ENCODE measurements at places on chromosomes 11 and 22.

DNA sequence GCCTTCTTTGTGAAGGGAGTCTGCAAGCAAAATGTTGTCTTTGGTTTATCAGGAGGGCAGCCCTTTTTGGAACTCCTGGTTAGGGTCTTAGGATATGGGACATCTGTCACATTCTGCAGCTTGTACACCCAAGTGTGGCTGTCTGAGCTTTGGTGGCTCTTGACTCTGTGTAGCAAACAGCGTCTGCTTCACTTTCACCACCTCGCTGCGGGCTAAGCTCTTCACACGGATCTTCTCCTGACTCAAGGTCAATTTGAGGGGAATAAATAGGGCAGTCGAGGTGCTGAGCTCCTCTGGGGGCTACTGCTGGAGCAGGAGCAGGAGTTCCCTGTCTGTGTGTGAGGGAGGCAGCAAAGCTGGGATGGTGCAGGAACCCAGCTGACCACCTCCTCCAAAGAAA is 10.6 kb downstream of the MICAL2 start:
- no peak for DNase-seq

- no peak for DNase-seq
Observed at GRCh38 chr11:93512073-93512475, 31.1 kb downstream of the SMCO4 start.

- peak; percentile 1 for DNase-seq
Observed at GRCh38 chr22:38655519-38656255, 505 bp downstream of the FAM227A start.

DNA sequence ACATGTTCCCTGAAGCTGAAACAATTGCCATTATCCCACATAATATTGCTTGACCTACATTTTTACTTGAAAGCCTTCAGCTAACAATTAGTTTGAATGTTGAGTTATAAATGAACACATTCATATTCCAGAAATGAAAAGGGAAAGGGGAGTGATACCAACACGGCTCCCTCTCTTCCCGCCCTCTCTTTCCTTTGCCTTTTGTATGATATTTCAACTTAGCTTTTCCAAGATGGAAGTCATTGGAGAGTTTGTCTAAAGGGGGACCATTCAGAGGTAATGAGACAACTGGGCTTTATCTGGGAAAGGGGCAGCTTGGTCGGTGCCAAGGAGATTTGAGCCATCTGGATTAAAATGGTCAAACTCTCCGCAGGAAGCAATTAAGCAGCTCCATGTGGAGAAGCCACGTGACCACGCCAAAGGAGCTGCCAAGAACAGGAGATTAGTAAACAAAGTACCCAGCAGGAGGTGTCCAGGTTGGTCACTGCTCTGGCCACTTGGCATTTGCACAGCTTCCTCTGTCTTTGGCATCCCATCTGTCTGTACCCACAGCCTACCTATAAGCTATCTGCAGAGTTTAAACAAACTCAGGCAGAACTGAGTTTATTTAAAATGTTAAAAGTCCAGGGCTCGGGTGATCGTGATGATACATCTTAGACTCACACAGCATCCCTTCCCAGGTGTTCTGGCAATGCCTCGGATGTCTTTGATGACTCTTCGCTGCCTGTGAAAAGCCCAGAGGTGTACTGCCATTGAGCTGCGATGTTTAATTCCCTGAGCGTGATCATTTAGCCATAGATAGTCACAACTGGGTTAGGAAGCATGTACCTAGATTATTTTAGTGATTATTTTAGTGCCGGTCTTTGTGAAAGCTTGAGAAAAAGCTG is 735.9 kb downstream of the NTM start:
- DNase-seq: peak; percentile 65

GRCh38 chr11:3795131-3796001 is 2.0 kb downstream of the NUP98 start:
- no peak for DNase-seq

DNA sequence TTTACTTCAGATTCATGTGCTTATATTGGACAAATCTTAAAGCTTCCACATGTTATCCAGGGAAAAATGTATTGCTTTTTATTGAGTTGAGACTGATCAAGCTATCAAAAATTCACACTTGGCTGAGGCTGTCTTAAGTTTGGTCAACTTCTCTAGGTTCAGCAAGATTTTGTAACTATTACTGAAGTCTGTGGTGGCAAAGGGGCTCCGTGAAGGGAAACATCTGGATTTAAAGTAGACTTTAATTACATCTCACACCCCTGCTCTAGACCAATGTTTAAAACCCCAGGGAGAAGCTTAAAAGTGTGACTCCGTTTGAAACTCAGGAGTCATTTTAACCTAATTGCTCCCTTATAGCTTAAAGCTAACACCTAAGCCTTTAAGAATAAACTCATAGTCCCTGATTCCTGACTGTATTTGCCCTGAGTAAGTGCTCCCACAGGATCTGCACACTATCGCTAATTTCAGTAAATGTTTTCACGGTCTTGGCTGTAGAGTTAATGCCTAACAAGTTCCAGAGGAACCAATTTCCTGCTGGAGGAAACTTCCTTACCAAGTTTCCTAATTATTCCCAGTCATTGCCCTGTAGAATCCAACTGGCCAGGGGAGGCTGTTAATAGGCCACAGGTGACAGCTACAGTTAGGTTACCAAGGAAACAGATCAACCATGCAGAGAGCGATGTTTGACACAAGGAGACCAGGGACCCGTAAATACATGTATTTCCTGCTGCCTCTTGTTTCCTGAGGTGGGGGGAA is 40.5 kb downstream of the OR10A6 start:
- DNase-seq: no peak

GRCh38 chr11:6260207-6260726 is 629 bp downstream of the CCKBR start:
- no peak for DNase-seq

DNA sequence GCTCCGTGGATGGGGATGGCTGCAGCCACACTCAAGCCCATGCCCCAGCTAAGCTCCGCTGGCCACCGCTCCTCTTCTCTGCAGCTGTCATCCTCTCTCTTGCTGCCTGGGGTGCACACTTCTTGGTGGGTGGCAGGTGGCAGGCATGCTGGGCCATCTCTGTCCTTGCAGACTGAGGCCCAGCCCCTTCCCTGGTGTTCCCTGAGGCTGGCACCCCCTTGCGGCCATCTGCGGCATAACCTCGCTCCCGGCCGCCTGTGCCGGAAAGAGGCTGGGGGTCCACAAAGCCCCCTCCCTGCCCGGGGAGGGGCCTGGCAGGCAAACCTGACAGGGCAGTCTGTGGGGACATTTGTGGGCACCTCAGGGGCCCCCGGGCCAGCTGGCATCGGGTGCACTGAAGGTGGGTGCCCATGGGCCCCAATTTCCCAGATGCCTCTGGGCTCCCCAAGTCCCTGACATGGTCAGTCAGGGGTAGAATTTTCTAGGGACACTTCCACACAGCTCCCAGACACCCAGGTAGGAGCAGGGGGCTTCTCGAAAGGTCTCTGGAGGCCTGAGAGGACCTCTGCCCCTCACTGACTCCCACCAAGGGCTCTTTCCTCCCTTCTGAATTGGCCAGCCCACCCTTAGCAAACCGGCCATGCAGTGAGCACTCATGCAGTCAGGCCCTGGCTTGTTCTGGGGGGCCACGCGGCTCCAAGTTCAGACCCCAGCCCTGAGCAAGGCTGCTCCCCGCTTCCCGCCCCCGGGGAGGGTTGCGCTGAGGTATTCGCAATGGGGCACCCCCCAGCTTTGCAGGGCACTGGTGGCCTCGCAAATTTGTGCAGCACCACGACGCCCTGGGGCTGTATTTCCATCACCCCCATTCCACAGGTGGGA is 23.5 kb upstream of the TH start:
- DNase-seq: no peak

- DNase-seq: no peak
Observed at GRCh38 chr22:32545801-32546200, 71.2 kb downstream of the FBXO7 start.

Measured in A172 (cell line).